ENCODE measurements at places on chromosomes 7 and 10. TPM values are rescaled to one million over a fixed set of nuclear protein-coding genes. Genes with fewer than 3 reads are reported as not detected.

DNA sequence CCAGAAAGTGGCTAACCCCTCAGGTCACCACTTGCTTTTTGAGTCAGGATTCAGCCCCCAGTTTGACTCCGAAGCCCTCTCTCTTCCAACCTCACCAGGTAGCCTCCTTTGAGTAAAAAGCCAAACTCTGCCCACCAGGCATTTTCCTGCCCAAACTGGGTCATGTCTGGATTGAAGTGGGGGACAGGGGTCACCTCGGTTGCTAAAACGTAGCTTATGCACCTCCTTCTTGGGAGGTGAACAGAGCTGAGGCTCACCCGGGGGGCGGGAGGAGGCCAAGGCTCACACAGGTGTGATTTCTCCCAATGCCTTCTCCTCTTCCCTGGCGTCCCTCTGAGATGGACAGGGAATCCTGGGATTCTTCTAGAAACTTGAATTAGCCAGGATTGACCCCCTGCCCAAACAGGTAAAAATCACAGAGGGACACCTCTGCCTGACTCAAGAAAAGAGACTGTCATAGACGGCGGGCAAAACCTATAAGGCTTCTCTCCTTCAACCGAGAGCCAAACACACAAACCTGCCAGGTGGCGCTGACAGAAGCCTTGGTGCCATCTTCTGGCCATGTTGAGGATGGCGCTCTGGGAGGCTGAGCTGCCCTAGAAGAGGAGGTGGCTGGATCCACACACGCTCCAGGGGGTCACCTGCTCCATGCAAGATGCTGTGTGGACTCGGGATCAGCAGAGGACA lies 51.6 kb downstream of the PRLHR start:
- H3K27ac ChIP-seq, result no peak overlapping the region
- no peak overlapping the region for H3K4me3 ChIP-seq
- H3K36me3 ChIP-seq, result no peaks in the 10 kb centered on the region
- no peaks in the 10 kb centered on the region for H3K4me1 ChIP-seq

DNA sequence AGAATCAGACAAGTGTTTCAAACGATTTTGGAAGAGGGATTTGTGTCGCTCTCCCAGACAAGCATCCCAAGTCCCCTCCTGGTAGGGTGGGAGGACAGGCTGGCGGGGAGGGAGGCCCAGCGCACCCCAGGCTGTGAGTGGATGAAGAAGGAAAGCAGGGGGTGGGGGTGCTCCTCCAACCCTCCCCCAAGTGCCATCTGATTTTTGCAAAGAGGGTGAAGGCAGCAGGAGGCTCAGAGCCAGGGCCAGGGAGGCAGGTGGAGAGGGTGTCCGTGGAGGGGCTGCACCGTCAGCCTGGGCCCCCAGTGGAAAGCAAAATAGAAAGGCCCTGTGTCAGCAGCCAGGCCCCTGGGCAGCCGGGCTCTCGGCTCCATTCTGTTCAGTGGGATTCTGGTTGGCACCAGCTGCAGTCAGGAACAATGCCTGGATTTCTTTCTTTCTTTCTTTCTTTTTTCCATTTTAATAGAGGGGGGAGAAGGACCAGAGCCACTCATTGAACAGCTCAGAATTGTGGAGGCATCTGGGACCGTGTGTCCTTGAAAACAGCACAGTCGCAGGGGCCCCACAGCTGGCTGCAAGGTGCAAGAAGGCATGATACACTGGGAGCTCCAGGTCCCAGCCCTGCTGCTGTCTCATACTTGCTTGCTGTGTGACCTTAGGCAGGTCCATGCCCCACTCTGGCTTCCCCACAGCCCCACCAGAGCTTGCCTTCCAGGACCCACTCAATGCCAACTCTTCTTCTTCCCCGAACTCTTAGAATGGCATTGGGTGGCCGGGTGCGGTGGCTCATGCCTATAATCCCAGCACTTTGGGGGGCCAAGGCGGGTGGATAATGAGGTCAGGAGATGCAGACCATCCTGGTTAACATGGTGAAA lies 7.1 kb upstream of the ZMIZ1 start:
- H3K36me3 ChIP-seq, result no peaks in the 10 kb centered on the region
- H3K4me3 ChIP-seq, result no peak overlapping the region
- no peaks in the 10 kb centered on the region for H3K27me3 ChIP-seq
- H3K27ac ChIP-seq, result no peak overlapping the region
- peak; percentile 7 for DNase-seq

DNA sequence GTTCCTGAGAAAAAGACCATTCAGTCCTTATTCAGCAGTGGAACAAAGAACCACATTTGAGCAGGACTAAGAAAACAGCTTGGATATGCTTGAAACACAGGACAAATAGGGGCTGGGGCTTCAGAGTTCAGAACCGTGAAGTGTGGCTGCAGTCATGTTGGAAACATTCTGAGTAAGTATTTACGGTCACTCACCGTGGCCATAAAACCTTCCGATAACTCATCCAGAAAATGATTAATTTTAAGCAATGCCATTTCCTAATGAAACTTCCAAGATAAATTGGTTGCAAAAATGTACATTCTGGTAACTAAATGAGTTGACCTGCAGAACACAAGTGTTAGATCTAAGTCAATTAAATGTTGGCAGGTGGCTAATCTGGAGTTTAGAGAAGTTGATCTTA lies 279.2 kb downstream of the CXCL12 start:
- no peaks in the 10 kb centered on the region for H3K27me3 ChIP-seq
- H3K27ac ChIP-seq, result no peak overlapping the region
- DNase-seq, result no peak
- H3K4me1 ChIP-seq, result no peaks in the 10 kb centered on the region

GRCh38 chr10:125076121-125076825 lies 84.1 kb downstream of the CTBP2 start:
- no peak overlapping the region for H3K4me3 ChIP-seq
- no peaks in the 10 kb centered on the region for H3K36me3 ChIP-seq
- no peak overlapping the region for H3K27ac ChIP-seq
- no peaks in the 10 kb centered on the region for H3K27me3 ChIP-seq
- H3K4me1 ChIP-seq, result no peaks in the 10 kb centered on the region
- DNase-seq, result no peak

Gene NODAL
- total RNA-seq, result not detected

GRCh38 chr10:90589825-90590224 lies 268.0 kb downstream of the HTR7 start:
- no peak for DNase-seq
- H3K36me3 ChIP-seq, result no peaks in the 10 kb centered on the region
- H3K27ac ChIP-seq, result no peak overlapping the region
- no peaks in the 10 kb centered on the region for H3K4me1 ChIP-seq

Gene TRUB1
- 17.5 TPM for total RNA-seq

DNA sequence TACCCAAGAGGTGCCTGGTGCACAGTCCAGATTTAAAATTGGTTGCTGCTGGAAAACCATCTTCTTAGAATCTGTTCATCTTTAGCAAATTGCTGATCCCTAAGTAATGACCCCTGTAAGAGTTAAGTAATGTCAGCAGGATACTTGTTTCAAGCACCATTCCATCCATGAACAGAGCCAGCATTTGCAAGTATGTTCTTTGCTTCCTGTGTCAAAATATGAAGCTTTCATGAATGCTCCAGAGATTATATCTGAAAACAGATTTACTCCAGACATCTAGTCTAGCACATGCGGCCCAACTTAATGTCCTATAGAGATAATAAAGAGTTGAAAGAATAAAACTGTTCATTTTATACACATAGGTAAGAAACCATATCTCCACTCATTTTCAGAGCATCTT lies 98.7 kb upstream of the ZNF438 start:
- no peak overlapping the region for H3K4me3 ChIP-seq
- H3K27me3 ChIP-seq, result no peaks in the 10 kb centered on the region
- no peaks in the 10 kb centered on the region for H3K36me3 ChIP-seq
- peaks cover 18% of the 10 kb centered on the region for H3K4me1 ChIP-seq
- DNase-seq, result no peak

DNA sequence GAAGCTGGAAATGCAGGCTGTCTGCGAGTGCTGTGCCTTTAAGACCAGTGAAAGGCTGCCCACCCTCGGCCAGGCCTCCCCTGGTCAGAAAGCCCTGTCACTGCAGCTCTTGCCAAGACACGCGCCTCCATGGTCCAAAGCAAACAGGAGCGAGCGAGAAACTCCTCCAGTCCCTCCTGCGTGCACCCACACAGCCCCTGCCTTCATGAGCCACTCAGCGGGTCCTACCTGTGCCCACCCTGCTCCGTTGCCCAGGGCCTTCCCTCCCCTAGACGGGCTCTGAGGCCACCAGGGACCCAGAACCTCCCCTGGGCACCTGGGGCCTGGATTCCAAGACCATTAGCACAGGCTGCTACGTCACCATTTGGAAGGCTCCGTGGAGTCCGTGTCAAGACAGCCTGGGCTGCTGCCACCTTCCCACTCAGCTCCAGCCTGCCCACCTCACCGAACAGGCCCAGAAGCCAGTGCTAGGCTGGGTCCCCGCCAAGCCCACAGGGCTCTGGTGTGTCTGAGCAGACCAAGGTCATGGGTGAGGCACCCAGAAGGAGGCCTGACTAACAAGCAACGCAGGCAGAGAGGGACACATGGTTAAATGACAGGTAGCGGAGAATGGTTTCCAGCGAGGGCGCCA lies 144.5 kb downstream of the NEURL1 start:
- peak; percentile 60 for DNase-seq
- peaks cover 25% of the 10 kb centered on the region for H3K4me1 ChIP-seq
- no peaks in the 10 kb centered on the region for H3K36me3 ChIP-seq

- H3K27ac ChIP-seq, result no peak overlapping the region
- no peaks in the 10 kb centered on the region for H3K27me3 ChIP-seq
- H3K4me1 ChIP-seq, result no peaks in the 10 kb centered on the region
Observed at GRCh38 chr10:38038107-38038931, 27.8 kb downstream of the ZNF33A start.

DNA sequence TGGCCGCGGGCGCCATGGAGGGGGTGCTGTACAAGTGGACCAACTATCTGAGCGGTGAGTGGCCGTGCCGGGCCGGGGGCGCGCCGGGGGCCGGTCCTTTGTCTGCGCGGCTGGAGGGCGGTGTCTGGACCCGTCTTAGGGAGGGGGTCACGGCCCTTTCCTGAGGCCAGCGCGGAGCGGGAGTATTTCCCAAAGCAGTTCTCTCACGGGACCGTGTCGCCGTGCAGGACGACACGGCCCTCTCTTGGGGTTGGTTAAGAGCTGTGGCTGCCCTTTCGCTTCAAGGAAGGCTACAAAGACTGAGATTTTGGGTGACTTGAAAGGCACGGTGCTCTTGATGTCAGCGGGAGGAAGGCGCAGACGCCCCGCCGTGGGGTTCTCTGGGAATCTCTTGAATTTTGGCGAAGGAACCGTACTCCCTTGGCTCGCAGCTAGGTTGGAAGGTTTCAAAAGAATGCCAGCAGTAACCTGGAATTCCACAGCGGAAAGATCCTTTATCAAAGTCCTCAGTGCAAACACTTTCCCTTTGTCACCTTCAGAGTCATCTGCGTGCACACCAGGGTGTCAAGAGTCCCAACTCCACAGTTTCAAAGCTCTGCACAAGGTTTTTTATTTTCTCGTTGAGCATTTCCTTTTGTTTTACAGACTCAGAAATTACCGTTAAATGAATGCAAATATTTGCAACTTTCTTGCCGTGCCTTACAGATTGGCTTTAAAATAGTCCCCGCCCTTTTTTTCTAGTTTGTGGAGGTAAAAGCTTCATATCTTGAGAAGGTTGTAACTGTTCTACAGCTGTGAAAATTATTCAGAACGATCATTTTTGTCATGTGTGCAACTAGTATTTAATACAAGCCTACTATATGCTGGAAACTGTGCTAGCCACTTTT lies 780 bp downstream of the PLEKHA8 start:
- DNase-seq, result no peak
- peaks cover 61% of the 10 kb centered on the region for H3K4me1 ChIP-seq
- no peaks in the 10 kb centered on the region for H3K27me3 ChIP-seq
- peak overlapping the region; percentile 89 for H3K4me3 ChIP-seq

Gene ADAP1
- 195 TPM for total RNA-seq

- H3K4me3 ChIP-seq, result no peak overlapping the region
- no peak overlapping the region for H3K27ac ChIP-seq
- H3K4me1 ChIP-seq, result no peaks in the 10 kb centered on the region
- no peaks in the 10 kb centered on the region for H3K36me3 ChIP-seq
- DNase-seq, result no peak
Observed at GRCh38 chr7:32618470-32618869, 123.2 kb downstream of the AVL9 start.

Gene CLEC2L
- not detected for total RNA-seq

Gene AGBL3
- total RNA-seq, result not detected

DNA sequence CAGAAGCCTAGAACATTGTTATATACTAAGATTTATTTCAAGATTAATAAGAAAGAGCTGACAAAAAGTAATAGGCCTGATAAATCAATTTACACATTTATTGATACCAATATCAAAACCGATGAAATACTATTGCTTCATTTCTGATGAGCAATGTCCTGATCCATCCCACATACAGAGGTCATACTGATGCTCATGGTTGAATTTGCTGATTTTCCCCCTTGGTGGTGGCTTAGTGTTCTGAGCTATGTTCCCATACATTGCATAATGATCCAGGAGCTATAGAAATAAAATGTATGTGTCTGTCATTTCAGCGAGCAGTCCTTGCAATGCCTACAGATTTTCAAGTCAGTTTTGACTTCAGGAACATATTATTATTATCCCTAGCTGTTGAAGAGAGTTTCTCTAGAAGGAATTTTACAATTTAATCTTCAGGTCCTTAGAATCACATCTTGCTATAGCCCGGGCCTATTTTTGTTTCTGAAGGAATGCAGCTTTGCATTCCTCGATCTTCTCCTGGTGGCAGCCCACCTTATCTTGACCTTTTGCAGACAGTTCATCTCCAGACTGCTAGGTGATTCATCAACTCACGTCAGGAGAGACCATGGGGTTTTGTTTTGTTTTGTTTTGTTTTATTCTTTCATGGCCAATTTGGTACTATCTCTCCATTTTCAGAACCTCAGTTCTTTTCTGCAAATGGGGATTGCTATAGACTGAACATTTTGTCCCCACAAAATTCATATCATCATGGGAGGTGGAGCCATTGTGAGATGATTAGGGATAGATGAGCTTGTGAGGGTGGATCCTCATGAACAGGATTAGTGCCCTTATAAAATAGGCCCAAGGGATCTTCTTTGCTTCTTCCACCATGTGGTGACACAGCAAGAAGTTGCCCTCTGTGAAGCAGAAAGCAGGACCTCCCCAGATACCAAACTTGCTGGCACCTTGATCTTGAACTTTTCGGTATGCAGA lies 465.6 kb upstream of the IGFBP3 start:
- H3K4me1 ChIP-seq, result no peaks in the 10 kb centered on the region
- H3K36me3 ChIP-seq, result no peaks in the 10 kb centered on the region
- H3K4me3 ChIP-seq, result no peak overlapping the region

Gene NAT16
- total RNA-seq, result not detected

Gene AQP1
- total RNA-seq, result 27.6 TPM

- H3K4me3 ChIP-seq, result no peak overlapping the region
- no peak for DNase-seq
- no peak overlapping the region for H3K27ac ChIP-seq
- H3K27me3 ChIP-seq, result no peaks in the 10 kb centered on the region
- no peaks in the 10 kb centered on the region for H3K36me3 ChIP-seq
Observed at GRCh38 chr10:110613341-110613995, 30.7 kb upstream of the RBM20 start.

Data from transverse colon (tissue), 4 donors.